Hematopoietic multipotent progenitor cell treated with erythropoietin and hydrocortisone succinate and interleukin-3 and kit ligand, for 15 days (in vitro differentiated cells): ENCODE measurements at places on chromosomes 12 and 14.

DNA sequence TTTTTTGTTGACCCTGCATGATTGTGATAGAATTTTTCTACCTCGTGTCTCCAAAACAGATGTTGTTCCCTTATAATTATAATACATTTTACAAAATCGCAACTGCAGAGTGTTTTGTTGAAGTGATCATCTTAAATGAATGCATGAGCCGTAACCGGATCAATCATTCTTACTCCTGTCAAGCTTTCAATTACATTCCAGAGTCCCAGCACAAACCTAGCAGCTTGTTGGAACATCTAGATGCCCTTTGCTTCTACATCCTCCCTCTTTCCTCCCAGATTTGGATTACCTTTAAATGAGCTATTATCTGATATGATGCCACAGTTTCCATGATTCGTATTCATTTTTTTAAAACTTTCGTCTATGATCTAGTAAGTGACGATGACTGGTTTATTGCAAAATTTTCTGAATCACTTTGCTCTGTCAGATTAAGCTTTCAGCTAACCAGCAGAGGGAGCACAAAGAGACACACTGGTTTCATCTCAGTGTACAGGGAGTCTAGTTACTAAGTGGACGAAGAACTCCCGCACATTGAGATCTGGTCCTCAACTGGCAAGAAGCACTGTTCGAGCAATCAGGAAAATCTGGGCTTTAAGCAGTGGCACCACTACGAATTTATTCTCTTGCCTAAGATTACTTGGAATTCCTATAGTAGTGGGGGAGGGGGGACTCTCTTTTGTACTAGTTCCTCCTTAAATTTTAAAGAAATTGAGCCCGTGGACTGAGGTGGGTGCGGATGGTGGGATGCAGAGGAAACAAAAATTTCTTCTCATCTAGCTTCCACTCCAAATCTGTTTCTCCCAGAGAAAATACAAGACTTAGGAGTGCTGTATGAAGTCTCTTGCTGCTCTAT, 40.9 kb downstream of the TSHR start:
- peak; percentile 44 for DNase-seq

GRCh38 chr12:115051378-115051777, 367.4 kb upstream of the TBX3 start:
- DNase-seq: no peak

GRCh38 chr12:132106921-132107320, 37.2 kb downstream of the DDX51 start:
- no peak for DNase-seq

GRCh38 chr14:23025151-23025814, 9.4 kb downstream of the PSMB5 start:
- no peak for DNase-seq

- DNase-seq: no peak
These were observed 138.1 kb downstream of the GPR65 start for GRCh38 chr14:88142997-88143396.

DNA sequence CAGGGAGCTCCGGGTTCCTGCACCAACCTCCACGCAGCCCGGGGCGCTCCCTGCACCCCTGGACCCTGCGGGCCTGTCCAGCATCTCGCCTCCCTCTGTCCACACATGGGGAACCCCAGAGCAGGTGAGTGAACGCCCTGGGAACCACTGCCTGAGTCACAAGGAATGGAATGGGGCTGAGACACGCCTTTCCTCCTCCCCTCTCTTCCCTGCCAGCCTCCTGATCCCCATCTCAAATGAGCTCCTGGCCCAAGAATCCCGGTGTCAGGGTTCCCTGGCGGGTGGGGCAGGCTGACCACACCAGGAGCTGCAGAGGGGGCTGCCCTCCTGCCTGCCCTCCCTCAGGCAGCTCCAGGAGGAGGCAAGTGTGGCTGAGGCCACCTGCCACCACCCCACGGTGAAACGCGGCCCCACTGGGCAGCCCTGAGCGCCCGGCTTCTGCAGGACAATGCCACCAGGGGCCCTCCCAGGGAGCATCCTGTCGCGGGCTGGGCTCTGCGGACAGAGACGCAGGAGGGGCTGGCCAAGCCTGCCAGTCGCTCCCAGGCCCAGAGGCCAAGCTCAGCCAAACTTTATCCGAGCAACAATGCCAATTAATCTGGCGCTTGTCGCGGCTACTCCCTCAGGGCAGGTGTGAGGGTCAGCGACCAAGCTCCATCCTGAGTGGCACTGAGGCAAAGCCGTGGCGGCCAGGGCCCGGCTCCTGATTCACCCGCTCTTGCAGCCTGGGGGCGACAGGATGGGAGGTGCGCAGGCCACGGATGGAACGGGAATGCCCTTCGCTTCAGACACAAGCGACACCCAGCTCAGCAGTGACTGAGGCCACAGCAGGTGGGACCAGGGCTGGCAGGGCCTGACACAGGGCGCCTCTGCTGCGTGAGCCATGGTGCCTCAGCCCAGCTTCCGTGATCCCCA, 44.3 kb downstream of the GALNT9 start:
- DNase-seq: no peak

- peak; percentile 43 for DNase-seq
These were observed 102.2 kb downstream of the ERC1 start for GRCh38 chr12:1093166-1093751.

GRCh38 chr14:51877810-51878209, 17.4 kb downstream of the GNG2 start:
- no peak for DNase-seq

DNA sequence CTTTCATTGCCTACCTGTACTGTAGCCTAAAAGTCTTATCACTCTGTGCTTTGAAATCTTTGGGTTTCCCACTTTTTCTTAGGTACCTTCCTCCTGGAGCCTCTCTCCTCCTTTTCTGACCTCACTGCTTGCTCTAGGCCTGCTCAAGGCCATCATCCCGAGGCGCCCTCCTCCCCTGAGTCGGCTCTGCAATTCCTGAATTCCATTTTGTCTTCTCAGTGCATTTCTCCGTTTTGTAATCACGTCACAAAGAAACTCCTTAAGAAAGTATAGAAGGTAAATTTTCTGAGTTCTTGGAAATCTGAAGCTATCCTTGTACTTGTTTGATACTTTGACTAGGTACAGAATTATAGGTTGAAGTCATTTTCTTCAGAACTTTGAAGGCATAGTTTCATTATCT, 25.2 kb downstream of the ZC3H14 start:
- DNase-seq: no peak

DNA sequence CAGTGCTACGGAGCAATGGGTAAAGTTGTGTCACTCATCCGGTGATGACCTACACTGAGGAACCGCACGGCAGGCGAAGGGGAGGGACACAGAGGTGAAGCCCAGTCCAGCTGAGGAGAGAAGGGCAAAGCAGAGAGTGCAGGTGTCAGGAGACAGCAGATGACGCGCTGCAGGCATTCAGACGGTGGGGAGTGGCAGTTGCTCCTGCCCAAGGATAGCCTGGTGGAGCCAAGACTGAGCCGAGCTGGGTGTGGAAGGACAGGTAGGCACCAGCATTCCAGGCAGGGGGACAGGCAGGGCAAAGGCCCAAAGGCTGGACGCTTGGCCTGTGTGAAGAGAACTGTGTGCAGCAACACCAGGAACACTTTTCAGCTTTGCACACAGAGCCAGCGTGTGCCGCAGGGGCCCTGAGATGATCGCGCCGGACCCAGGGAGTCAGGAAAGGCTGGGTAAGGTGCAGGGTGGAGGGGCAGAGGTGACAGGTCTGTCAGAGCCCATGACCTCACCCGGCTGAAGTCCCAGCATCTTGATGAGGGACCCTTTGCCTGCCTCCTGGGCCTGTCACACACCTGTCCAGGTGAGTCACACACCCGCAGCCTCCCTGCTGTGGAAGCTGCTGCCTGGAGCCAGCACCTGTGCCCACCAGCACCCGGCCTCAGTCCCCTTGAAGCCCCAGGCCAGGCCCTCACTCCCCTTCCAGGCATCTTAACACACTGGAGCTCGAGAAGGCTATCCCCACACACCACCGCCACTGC, 48.4 kb downstream of the TSPAN11 start:
- no peak for DNase-seq

- no peak for DNase-seq
These were observed 44.9 kb downstream of the DDX11 start for GRCh38 chr12:31118347-31119191.

DNA sequence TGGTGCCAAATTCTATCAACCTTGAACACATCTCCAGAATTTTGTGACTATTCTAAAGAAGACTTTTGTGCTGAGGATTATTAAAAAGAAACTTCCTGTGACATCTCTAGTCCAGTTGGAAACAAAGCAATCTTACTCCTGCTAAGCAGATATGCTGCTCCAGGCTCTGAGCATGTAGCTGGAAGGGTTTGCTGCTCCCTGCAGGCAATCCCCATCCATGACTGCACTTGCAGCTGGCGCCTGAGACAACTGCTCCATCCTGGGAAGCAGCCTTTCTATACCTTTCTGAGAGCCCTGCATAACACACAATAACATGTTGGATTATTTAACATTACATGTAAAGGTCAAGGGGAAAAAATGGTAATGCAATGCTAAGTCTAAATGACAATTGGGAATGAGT, 105.1 kb downstream of the NDUFA12 start:
- DNase-seq: no peak

DNA sequence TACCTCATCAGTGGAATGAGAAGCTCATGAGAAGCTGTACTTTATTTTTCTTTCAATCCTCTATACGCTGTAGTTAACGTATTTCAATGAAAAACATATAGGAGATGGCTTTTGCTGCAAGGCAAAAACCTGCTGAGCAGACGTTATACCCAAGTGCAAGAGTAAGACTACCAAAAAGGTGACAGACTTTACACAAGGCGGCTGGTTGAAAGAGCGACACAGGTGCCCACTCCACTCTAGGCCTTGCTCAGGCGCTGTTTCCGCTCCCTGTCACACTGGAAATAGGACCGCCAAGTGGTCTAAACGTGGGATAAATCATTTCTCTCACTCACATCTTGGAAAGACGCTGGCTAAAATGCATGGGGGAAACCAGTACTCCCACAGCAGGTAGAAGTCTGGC, 54.5 kb downstream of the PPP2R5C start:
- DNase-seq: no peak

GRCh38 chr12:15265875-15266274, 44.7 kb upstream of the RERG start:
- DNase-seq: no peak

DNA sequence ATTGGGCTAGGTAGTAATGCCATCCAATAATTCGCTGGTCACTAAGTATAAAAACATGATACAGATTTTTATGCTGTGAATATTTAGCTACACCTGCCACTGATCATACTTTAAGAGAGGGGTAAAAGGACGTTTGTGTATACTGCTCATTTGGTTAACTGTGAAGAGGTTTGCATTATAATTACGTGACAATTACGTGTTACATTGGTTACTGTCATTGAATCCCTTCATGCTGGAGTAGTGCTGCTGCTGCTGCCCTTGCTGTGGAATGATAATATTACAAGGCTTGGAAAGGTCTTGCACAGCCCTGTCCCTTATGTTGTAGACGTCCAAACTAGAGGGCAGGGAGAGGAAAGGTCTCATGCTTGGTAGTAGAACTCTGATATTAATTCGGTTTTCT, 312.2 kb upstream of the ATP2B1 start:
- no peak for DNase-seq

DNA sequence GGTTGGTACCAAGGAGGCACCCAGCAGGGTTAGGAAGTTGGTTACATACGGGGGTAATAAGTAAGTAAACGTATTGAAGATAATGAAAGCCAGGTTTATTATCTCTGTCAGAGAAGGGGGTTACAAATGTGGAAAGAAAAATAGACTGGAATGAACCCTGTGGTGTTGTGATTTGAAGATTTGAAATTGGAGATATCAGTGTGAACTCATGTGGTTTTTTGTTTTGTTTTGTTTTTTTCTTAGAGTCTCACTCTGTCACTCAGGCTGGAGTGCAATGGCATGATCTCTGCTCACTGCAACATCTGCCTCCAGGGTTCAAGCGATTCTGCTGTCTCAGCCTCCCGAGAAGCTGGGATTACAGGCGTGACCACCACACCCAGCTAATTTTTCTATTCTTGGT, 14.1 kb upstream of the SLC25A3 start:
- no peak for DNase-seq

DNA sequence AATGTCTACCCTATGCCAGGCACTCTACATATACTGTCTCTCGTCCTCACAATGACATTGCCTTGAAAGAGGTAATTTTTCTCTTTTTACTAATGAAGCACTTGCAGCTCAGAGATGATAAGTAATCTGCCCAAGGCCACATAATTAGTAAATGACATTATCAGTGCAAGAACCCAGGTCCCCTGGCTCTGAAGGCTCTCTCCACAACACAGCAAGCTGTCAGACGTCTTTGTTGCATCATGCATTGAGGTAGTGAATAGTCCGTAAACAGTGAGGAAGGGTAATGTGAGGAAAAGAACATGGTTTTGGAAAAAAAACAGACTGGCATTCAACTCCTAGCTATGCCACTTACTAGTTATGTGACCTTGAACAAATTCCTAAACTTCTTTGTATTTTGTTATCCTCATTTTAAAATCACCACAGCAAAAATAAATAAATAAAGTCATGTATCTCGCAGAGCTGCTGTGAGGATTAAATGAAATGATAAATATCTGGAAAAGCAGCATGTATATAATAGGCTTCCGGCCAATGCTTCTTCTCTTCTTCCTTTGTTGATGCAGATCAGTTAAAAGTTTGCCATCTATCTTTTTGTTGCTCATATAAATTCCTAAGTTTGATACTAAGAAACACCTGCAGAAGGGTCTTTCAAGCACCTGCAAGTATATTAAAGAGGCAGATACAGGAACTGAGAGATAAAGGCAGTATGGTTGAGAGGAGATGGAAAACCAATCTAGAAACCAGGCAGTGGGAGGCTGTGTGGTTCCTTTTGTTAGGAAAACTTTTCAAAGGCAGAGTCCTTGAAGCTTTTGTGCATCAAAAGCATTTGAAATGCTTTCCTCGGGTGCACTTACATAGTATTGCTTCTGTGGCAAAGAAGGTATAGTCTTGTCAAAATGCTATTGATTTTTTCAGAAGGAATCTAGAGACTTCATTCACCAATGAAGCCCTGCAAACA, 82.8 kb downstream of the BTG1 start:
- no peak for DNase-seq

DNA sequence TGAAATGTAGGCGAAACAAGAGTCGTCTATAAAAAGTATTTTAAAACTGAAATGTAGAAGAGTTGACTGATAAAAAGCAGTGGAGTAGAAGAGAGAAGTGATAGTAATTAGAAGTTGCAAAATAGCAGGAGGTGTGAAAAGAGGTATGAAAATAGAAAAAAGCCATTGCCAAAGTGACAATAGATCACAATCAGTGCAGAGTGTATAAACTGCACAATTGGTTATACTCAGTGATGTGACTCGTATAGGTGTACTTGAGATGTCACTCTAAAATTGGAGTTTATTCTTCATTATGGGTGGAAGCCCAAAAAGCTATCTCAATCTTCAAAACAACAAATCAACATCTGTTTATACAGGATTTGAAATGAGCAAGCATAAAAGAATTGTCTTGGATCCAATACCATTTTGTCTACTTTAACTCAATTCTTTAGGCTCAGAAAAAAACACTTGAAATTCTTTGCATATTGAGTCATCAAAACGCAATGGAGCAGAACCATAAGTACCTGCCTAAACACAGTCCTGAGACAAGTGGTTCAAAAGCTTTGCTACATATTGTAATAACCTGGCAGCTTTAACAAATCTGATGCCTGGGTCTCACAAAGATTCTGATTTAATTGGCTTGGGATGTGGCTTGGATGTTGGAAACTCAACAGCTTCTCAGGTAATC, 8.8 kb downstream of the IKBIP start:
- DNase-seq: no peak

- DNase-seq: no peak
These were observed 153.5 kb upstream of the FUT8 start for GRCh38 chr14:65259000-65259399.
